ENCODE measurements at places on chromosomes 1 and 21.

DNA sequence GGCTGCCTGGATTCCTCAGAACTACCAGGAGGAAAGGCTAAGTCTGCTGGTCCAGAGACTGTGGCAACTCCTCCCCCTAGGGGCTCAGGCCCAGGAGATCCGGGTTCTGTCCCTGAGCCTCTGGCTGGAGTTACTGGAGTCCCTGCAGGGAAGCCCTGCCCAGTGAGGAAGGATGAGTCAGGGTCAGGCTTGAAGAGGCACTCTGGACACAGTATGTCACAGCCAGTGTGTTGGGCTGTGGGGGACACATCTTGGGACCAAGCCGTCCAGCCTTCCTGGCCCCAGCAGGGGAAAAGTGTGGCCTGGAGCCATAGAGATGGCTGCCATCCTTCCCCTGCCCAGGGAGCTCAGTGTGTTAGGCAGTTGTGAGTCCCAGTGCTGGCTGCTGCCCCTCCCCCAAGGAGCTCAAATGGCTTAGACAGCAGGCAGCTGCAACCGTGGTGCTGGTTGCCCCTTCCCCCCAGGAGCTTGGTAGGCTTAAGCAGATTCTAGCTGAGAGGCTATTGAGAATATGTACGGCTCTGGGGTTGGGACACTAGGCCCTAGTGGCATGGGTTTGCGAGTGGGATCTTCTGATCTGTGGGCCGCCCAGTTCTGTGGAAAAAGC, 28.2 kb upstream of the RABGAP1L start:
- peak; percentile 34 for DNase-seq
- H3K4me3 ChIP-seq: no peak overlapping the region
- H3K27me3 ChIP-seq: no peaks in the 10 kb centered on the region

GRCh38 chr1:111813440-111814304, 58.0 kb downstream of the DDX20 start:
- no peaks in the 10 kb centered on the region for H3K27me3 ChIP-seq
- no peak overlapping the region for H3K27ac ChIP-seq
- no peaks in the 10 kb centered on the region for H3K36me3 ChIP-seq

DNA sequence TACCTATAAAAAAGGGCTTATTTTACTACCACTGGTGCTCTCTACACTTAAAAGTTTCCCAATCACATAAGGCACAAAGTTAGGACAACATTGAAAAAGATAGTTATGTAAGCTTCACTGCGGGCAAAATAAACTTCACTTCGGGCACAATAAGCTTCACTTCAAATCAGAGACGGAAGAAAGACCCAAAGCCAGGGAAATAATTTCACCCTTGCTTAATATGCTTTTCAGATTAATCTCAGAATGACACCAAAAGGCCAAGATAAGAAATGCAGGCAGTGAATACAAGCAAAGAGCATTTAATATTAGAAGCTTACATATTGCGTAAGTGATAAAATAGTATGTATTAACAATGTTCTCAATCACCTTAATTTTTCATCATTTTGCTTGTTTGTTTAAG, 444.2 kb downstream of the SETD4 start:
- no peak for DNase-seq
- H3K4me1 ChIP-seq: no peaks in the 10 kb centered on the region
- H3K4me3 ChIP-seq: no peak overlapping the region
- no peaks in the 10 kb centered on the region for H3K36me3 ChIP-seq
- H3K27ac ChIP-seq: no peak overlapping the region
- H3K27me3 ChIP-seq: no peaks in the 10 kb centered on the region

- no peak overlapping the region for H3K4me3 ChIP-seq
- H3K36me3 ChIP-seq: no peaks in the 10 kb centered on the region
- no peak for DNase-seq
- no peak overlapping the region for H3K27ac ChIP-seq
- no peaks in the 10 kb centered on the region for H3K4me1 ChIP-seq
- H3K27me3 ChIP-seq: no peaks in the 10 kb centered on the region
Observed at GRCh38 chr1:172470149-172470548, 26.3 kb upstream of the PIGC start.

GRCh38 chr1:195878478-195878877, 729.8 kb downstream of the KCNT2 start:
- H3K27ac ChIP-seq: no peak overlapping the region
- H3K4me3 ChIP-seq: no peak overlapping the region
- no peaks in the 10 kb centered on the region for H3K4me1 ChIP-seq

- no peaks in the 10 kb centered on the region for H3K36me3 ChIP-seq
- no peak overlapping the region for H3K27ac ChIP-seq
- no peaks in the 10 kb centered on the region for H3K4me1 ChIP-seq
- DNase-seq: no peak
- H3K4me3 ChIP-seq: no peak overlapping the region
- H3K27me3 ChIP-seq: no peaks in the 10 kb centered on the region
Observed at GRCh38 chr1:161510477-161510876, 5.2 kb downstream of the FCGR2A start.

GRCh38 chr1:183907070-183907469, 102.2 kb downstream of the RGL1 start:
- no peak for DNase-seq
- no peak overlapping the region for H3K27ac ChIP-seq

DNA sequence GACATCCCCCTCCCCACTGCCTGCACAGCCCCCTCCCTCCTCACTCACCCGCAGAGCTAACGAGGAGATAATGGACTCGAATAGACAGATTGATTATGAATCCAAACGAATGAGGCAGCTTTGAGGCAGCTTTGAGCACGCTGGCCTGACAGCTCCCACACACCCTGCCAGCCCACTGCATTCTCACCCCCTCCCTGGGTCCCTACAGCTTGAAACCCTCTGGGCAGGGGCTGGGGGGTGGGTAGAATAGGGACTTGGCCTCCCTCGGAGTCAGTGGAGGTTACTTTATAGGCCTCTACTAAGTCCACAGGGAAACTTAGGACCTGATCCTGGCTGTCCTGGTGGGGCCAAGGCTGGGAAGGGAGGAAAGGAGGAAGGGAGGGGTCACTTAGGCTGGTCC, 1.9 kb downstream of the NTRK1 start:
- peaks cover 85% of the 10 kb centered on the region for H3K27me3 ChIP-seq
- DNase-seq: no peak
- H3K4me1 ChIP-seq: peaks cover 29% of the 10 kb centered on the region
- no peaks in the 10 kb centered on the region for H3K36me3 ChIP-seq

DNA sequence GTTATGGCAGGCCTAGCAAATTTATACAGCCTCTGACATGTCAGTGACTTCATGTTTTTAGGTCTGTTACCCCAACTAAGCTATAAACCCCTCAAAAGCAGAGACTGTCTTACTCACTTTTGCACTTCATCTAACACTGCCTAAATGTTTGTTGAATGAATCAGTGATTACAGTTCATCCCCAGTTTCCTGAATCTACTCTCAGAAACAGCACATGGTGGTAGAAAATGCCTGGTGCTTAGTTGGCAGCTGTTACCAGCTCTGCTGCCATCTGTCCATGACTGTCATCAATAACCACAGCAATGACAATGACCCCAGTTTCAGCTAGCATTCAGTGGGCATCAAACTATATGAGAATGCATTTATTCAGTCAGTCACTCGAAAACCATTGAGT, 110.5 kb upstream of the SERBP1 start:
- H3K27me3 ChIP-seq: no peaks in the 10 kb centered on the region
- no peak overlapping the region for H3K4me3 ChIP-seq
- no peaks in the 10 kb centered on the region for H3K36me3 ChIP-seq
- no peak overlapping the region for H3K27ac ChIP-seq
- H3K4me1 ChIP-seq: peaks cover 10% of the 10 kb centered on the region

- no peaks in the 10 kb centered on the region for H3K4me1 ChIP-seq
- DNase-seq: no peak
- no peaks in the 10 kb centered on the region for H3K36me3 ChIP-seq
- no peaks in the 10 kb centered on the region for H3K27me3 ChIP-seq
Observed at GRCh38 chr1:161954466-161954865, 69.2 kb downstream of the OLFML2B start.

DNA sequence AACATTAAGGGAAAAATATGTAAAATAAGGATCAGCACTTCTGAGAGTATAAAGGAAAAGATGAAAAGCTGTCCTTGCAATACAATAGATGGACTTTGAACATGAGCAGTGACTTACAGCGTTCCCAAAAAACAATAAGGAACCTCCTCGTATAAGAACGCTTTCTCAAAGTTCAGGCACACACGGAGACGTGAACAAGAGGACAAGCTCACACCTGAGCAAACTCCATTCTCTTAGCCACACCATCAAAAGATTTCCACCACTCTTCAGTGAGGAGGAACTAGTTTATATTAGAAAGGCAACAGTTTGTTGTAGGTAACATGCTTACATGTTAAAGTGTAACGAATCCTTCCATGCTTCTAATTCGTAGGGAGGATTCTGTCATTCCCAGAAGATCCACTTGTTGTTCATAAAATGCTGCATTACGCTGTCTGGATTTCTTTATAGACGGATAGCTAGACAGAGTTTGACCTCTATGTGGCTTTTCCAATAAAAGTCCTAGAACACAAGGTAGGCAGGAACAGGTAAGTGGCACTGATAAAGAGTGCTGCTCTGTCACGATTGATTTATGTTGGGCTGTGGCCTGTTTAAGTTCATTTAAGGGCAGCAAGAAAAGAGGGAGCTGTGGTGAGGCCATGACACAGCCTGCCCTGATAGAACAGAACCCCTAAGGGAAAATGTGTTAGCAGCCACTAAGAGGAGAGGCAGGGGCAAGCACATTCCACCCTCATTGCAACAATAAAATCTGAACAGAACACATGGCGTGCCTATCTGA, 37.0 kb upstream of the ATP1A1 start:
- no peak overlapping the region for H3K27ac ChIP-seq
- H3K4me1 ChIP-seq: no peaks in the 10 kb centered on the region
- no peaks in the 10 kb centered on the region for H3K27me3 ChIP-seq
- no peak overlapping the region for H3K4me3 ChIP-seq

Data from neural progenitor cell (in vitro differentiated cells).